ENCODE measurements at places on chromosomes 4 and X.

DNA sequence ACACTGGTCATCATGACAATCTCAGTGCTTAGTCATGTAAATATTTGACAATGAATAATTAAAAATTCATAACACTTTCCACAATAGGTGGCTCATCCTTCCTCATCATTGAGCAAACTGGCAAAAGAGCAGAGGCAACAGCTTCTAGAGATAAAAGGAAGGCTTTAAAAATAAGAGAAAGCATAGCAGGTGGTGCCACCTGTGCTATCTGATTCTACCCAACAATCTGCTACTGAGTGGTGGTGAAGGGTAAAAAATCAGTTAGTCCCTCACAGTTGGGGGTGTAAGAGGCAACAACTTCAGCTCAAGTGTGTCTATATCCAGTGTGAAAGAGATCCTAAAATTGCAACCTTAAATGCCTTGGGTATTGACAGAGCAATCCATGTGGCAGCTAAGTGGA is 280.1 kb upstream of the PPARGC1A start:
- DNase-seq, result no peak

GRCh38 chr4:171947400-171947799 is 134.2 kb downstream of the GALNTL6 start:
- DNase-seq, result no peak

DNA sequence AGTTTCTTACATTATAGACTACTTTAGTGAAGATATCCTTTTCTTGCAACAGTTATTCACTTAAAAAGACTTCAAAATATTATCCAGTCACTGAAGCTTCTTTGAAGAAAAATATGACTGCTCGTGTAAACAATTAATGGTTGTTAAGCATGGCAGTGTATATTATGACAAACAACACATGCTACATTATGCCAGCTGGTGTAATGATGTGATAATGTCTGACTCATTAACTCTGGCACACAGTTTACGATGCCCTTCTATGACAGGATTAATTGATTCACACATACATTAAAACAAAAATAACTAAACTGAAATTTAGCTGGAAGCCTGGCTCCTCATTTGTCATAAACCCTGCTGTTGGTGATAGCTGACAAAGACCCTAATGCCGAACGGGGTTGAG is 22.4 kb downstream of the GK2 start:
- no peak for DNase-seq

GRCh38 chrX:30525732-30526131 is 51.8 kb downstream of the TASL start:
- DNase-seq, result no peak

All from stimulated activated CD4-positive, alpha-beta T cell treated with anti-CD3 and anti-CD28 coated beads, Interleukin-1b, Interleukin-23, amount 100 ng/mL, for 4 hours (primary cell).